CD4-positive, alpha-beta T cell treated with Interleukin-12 subunit alpha and Interleukin-12 subunit beta, for 1 hour (primary cell): ENCODE measurements at places on chromosomes 12 and 14.

GRCh38 chr12:4934407-4935035, 24.8 kb downstream of the KCNA1 start:
- DNase-seq, result no peak

- no peak for DNase-seq
Observed at GRCh38 chr12:77696183-77696582, 134.5 kb upstream of the NAV3 start.

GRCh38 chr12:93368766-93369165, 9.0 kb upstream of the NUDT4 start:
- DNase-seq, result no peak

DNA sequence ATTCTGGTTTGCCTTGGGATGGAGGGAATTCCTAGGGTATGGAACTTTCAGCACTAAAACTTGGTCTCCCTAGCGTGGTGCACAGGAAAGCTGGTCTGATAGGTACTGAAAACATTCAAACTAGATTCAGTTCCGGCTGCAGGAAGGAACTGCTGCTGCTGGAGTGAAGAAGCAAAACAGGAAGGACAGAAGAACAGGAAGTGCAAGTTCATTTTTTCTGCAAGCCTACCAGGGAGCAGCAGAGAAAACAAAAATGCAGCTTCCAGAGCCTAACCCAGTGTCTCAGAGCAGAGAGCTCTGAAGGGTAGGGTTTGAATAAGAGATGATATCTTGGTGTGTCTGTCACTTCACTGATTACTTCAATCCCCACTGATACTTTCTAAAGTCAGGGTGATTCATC, 165.2 kb downstream of the VRK1 start:
- peak; percentile 45 for DNase-seq
